ENCODE measurements at places on chromosomes 2 and 18.

- DNase-seq: no peak
These were observed 10.4 kb upstream of the GATA6 start for GRCh38 chr18:22159014-22159413.

DNA sequence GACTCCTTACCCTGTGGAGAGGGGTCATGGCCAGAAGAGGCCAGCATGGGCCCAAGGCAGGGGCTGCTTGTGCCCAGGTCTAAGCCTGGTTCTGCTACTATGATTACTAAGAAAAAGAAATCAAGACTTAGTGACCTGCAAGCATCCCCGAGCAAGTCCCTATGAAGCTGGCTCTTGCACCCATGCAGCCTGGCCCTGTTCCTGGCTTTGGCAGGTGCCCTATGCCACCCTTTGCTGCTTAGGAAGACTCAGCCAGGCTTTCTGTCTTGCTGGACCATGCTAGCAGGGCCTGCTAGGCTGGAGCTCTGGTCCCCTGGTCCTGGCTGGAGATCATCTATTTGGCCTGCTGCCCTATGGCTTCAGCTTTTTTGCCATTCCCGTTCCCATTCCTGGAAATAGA is 309.4 kb upstream of the EPAS1 start:
- DNase-seq: no peak

DNA sequence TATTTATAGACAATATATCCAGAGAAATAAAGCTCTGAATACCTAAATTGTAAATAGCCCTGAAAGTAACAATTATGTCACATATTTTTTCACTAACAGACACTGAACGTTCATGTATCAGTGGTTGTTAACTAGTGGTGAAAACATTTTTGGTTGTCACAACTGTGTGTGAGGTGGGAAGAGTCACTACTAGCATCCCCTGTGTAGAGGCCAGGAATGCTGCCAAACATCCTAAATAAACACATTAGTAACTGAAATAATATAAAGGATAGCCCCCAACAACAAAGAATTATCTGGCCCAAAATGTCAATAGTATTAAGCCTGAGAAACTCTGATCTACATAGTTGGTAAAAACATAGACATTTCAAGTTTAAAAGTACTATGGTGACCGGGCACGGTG is 64.5 kb downstream of the ROCK1 start:
- DNase-seq: no peak

GRCh38 chr2:105578166-105578565 is 166.5 kb upstream of the NCK2 start:
- no peak for DNase-seq

GRCh38 chr18:32542221-32542798 is 71.6 kb upstream of the GAREM1 start:
- no peak for DNase-seq

DNA sequence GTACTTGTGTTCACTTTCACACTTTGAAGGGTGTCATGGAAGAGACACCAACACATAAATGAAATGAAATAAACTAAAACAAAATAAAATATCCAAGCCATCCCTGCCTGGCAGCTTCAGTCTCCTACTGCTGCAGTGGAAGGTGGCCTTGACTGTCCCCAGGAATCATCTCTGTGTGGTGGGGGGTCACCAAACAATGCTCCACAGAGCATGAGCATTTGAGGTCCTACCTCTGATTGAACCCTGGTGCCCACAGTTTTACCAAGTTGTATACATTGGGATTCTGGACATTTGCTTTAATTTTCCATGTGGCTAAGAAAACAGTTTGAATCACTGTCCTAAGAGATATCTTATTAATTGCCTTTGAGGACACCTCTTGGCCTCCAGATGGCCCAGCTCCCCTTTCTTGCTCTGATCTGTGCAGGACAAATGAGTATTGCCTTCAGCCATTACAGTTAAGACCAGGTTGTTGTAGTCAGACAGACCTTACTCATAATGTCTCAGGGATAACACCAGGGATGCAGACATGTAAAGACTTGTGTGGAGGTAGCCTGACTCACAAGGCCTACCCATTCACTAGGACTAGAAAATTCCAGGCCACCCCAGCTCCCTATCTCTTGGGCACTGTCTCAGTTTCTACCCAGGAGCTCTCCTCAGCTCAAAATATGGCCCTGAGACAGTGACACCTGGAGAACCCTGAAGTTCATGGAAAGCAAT is 195.0 kb downstream of the MYCN start:
- DNase-seq: no peak

DNA sequence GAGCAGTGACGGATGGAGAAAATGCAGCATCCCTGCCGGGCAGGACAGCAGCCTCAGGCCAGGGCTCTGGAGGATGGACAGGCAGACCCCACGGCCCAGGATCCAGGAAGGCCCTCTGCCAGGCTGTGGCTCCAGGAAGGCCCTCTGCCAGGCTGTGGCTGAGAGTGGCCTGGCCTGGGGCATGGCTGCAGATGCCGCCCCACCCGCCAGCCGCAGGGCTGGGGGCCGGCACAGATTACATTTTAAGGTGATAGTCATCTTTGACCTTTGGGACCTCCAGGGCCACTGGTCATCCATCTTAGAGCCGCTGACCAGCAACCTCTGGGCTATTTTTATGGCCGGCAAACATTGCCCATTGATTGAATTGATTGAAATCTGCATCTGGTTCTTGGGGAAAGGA is 98.0 kb upstream of the BOD1L2 start:
- no peak for DNase-seq

GRCh38 chr2:117118994-117119393 is 695.5 kb upstream of the DDX18 start:
- no peak for DNase-seq

- DNase-seq: no peak
These were observed 1591.2 kb upstream of the LRRTM1 start for GRCh38 chr2:81895620-81896250.

DNA sequence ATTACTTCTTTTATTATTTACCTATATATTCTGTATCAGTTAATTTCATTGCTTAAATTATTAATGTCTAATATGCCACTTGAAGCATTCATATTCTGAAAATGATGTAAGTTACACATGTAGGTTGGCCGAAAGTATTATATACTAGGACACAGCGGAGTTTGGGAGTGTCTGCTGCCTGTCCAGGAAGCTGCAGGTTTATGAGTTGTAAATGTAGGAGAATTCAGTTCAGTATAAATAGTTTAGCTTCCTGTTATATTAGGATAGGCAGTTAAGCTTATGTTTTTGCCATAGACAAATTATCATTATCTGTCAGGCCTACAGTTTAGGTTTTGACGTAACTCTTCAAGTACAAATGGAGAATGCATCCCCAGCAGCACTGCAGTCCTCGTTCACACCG is 18.9 kb upstream of the ZNF236 start:
- no peak for DNase-seq

Data from NCI-H446 (cell line).